ENCODE measurements at places on chromosomes 16 and 17. TPM values are rescaled to one million over a fixed set of nuclear protein-coding genes. Genes with fewer than 3 reads are reported as not detected.

- no peak for DNase-seq
Measured at GRCh38 chr17:50830994-50831393, 4.4 kb upstream of the WFIKKN2 start.

GRCh38 chr16:48611329-48612137 lies 1.6 kb upstream of the N4BP1 start:
- DNase-seq: no peak

GRCh38 chr16:35365675-35366074 lies 1906.3 kb downstream of the TP53TG3F start:
- no peak for DNase-seq

CHST5 gene
- 0.64 TPM for polyA plus RNA-seq
